ENCODE measurements at places on chromosomes 11 and 22. TPM values are rescaled to one million over a fixed set of nuclear protein-coding genes. Genes with fewer than 3 reads are reported as not detected.

HBG1 gene
- polyA plus RNA-seq: 313 TPM

APIP gene
- polyA plus RNA-seq: 41.0 TPM

UBE2L6 gene
- 31.2 TPM for polyA plus RNA-seq

RAG2 gene
- polyA plus RNA-seq: 0.52 TPM

GRCh38 chr22:40081662-40082061 is 86.9 kb downstream of the FAM83F start:
- no peak for DNase-seq

DNA sequence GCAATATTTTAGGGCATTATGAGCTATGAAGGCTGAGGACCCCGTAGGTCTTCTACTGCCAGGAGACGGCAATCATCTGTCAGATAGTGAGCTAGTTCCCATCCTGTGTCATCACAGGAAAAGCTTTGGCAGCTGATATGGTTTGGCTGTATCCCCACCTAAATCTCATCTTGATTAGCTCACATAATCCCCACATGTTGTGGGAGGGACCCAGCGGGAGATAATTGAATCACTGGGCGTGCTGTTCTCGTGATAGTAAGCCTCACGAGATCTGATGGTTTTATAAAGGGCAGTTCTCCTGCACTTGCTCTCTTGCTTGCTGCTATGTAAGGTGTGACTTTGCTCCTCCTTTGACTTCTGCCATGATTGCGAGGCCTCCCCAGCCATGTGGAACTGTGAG is 18.1 kb downstream of the CSRP3 start:
- no peak for DNase-seq

DNA sequence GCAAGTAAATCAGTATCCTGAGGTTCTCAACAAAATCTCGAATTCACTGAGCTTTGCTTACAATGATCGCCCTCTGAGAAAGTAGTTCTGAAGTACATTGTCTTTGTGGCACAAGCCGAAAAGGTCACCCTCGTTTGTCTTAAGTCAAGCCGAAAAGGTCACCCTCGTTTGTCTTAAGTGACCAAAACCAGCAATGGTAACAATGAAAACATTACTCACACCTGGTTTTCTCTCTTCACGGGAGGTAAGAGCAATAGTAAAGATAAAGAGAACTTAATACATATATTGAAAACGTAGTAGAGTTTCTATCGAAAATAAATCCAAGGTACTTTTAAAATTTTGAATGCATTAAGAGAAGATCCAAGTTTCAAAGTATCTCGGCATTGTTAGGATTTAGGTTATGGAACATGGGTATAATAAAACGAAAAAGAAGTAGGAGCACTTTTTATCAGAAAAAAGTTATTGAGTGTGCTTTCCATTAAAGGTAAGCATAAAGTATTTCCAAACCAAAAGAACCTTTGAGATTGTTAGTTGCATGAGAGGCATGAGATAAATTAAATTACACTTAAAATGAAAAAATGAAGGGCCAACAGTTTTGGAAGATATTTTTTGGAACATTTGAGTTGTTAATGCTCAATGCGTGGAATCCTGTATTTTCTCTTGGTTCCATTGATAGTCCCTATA is 1.2 kb downstream of the BARX2 start:
- DNase-seq: no peak

DNA sequence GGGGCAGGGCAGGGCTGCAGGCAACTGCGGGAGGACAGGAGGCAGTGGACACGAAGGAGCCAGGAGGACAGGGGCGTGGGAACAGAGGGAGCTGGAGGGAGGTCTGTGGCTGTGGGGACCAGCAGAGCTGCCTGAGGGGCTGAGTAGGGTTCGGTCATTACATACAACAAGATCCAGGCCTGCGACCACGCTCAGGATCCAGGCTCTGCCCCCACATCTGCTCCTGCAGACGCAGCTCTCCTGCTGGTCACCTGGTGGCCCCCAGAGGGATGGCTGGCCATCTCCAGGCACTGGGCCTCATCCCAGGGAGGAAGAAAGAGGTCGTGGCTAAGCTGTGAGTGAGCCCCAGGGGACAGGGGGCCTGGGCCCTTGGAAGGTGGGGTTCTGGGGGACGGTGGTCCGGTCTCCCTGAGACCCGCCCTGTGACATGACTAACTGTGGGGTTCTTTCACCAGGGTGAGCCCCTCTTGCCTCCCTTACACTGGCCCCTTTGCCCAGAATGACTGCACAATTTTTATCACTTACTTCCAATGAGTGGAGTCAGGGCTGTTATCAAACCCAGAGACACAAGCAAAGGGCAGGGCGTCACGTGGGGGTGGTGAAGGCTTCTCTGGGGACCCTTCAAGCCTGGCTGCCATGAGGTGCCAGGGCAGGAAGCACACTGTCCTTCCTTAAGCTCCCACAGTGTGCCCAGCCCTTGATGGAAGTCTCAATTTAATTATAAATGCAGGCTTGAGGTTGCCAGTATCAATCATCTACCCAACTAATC is 6.7 kb upstream of the APOBEC3A start:
- no peak for DNase-seq

OR51I1 gene
- not detected for polyA plus RNA-seq

P4HA3 gene
- polyA plus RNA-seq: 1.0 TPM

All from left kidney (tissue), 8 donors.